Astrocyte of the hippocampus (primary cell): ENCODE measurements at places on chromosomes 16 and 17.

DNA sequence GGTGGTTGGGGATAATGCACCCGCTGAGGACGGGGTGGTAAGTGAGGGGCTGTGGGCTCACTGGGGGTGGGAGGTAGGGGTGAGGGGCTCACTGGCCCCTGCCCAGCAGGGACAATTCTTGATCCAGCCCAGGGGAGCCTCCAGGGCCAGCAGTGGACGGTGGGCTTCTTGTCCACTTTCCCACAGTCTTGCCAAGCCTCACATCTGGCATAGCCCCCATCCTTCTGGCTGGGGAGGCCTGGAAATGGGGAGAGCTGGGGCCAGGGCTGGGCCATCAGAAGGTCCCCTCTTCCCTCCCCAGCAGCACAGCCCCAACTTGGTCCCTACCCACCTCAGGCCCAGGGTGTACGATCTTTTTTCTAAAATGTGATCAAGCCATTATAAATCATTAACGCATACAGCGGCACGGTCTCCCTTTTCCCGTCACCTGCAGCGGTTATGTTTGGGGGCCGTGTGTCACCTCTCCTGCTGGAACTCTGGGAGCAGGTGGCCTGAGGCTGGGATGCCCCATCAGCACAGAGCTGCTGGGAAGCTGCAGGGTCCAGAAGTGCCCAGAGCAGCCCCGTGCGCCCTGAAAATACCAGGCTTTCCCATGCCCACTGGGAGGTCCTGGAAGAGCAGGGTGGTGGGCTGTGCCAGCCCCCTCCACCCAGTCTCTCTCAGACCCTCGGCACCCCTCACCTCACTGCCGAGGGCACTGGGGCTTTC, 7.2 kb upstream of the SETD6 start:
- DNase-seq, result no peak

DNA sequence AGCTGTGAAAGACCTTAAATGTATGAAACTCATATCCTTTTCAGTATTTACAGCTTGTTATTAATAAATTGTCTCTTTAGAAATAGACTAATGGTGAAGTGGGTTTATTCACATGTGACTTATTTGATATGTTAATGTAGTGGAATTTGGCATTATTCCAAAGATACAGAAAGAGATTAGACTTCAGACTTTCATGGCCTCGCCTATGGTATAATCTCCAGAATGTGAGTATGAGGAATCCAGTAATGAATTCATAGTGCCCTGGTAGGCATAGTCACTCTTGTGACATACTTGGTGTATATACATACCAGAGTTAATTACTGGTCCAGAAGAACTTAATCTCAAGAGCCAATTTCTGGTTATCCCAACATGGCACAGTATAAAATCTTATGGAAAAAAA, 72.7 kb downstream of the OMG start:
- peak; percentile 8 for DNase-seq

DNA sequence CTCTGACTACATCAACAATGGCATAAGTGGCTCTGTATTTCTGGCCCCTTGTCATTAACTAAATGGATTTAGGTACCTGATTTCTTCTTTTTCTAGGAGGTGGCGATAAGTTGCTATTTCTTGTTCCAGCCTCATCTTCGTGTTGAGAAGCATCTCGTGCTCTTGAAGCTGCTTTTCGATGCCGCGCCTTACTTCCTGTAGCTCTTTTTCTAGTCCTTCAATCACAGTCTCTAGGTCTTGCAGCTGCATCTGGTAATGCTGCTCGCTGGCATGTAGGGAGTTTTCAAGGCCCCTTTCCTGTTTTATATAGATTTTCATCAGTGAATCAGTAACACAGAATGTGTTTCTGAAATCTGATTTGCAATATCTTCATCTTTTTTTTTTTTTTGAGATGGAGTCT, 5.1 kb downstream of the KRT222 start:
- DNase-seq, result no peak

DNA sequence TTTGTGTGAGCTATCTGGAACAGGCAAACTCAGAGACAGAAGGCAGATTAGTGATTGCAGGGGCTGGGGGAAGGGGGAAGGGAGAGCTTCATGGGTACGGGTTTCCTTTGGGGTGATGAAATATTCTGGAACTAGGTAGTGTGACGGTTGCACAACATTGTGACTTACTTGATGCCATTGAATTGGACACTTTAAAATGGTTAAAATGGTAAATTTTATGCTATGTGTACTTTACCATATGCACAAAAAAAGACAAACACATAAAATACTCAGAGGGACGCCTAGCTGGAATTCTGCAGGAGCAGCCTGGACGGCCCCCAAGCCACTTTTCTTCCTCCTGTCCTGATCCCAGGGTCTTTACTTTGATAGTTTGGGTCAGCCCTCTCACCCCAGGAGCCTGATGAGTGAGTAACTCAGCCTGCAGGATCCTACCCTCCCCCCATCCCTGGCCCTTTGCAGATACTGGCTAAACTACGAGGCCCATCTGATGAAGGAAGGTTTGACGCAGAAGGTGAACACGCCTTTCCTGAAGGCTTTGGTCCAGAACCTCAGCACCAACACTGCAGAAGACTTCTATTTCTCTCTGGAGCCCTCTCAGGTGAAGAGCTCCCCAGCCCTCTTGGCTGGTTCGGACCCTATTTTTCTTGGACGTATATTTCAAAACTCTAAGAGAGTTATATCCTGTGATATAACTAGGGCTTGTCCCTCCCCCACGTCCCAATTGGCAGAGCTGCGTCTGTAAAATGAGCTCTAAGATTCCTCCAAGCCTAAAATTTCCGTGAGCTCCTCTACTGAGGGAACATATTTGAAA, 7.8 kb downstream of the ADGRG3 start:
- no peak for DNase-seq

GRCh38 chr16:1290860-1291575, 18.4 kb upstream of the UBE2I start:
- no peak for DNase-seq

GRCh38 chr16:81204798-81205680, 33.5 kb upstream of the BCO1 start:
- DNase-seq, result peak; percentile 83
